Stimulated activated CD4-positive, alpha-beta T cell treated with anti-CD3 and anti-CD28 coated beads, Interleukin-15, amount 100 ng/mL, for 48 hours (primary cell): ENCODE measurements at places on chromosomes 16 and 17.

DNA sequence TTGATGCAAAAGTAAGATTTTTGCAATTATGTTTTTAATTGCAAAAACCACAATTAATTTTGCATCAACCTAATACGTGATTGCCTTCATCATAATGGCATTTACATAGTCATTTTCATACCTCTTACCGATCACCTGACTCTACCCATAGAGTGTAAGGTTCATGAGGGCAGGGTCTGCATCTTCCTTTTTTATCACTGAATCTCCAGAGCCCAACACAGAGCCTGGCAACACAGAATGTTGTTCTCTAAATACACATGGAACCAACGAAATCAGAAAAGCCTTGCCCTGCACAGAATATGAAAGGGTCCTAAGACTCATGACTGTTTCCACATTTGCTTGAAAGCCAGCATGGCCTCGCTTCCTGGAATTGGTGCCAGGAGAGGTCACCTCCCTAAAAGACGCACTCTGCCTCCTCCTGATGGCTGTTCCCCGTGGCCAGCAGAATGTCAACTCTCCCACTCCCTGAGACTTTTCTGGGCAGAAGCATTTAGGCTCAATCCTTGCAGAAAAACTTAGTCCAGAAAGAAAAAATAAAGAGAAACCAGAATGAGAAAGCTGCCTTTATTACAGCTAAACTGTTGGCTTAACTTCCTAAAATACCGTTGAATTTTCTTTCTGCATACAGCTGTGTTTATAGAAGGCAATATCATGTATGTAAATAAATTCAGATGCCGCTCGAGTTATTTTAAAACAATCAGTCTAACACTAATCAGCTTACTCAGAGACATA, 327.8 kb upstream of the MAF start:
- DNase-seq = no peak

GRCh38 chr17:68346448-68346847, 55.2 kb downstream of the ARSG start:
- peak; percentile 62 for DNase-seq

GRCh38 chr17:77420804-77421629, 280.2 kb downstream of the SEC14L1 start:
- no peak for DNase-seq

DNA sequence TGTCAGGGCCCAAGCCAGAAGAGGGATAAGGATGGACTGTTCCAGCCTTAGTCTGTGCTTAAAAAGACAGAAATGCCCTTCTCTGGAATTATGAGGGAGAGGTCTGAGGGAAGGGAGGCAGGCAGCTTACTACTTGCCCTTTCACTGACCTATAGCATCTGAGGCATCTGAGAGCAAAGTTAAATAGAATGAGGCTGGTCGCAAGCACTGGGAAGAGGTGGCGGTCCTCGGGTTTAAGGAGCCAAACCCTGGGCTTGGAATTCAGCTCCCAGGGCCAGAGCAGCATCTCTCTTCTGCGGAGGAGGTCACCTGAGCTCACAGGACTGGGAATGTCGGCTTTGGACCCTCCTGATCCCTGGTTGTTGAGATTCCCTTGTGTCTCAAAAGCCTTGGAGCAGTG, 3.1 kb upstream of the LIMD2 start:
- DNase-seq = no peak

DNA sequence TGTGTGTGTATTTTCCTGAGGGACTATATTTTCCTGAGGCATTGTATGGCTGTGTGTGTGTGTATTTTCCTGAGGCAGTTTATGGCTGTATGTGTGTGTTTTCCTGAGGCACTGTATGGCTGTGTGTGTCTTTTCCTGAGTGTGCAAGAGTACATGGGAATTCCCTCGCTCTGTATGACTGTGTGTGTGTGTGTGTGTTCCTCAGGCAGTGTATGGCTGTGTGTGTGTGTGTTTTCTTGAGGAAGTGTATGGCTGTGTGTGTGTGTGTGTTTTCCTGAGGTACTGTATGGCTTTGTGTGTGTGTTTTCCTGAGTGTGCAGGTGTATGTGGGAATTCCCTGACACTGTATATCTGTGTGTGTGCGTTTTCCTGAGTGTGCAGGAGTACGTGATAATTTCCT, 4.1 kb downstream of the ZNF778 start:
- DNase-seq = no peak

DNA sequence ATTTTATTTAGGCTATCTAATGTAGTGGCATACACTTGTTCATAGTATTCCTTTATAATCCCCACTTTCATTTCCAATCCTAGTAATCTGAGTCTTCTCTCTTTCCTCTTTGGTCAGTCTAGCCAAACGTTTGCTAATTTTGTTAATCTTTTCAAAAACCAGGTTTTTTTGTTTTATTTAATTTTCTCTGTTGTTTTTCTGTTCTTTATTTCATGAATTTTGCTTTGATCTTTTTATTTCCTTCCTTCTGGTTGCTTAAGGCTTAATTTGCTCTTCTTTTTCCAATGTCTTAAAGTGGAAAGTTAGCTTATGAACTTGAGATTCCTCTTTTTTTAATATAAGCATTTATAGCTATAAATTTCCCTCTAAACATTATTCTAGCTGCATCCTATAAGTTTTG, 68.9 kb downstream of the NACA2 start:
- DNase-seq = no peak

DNA sequence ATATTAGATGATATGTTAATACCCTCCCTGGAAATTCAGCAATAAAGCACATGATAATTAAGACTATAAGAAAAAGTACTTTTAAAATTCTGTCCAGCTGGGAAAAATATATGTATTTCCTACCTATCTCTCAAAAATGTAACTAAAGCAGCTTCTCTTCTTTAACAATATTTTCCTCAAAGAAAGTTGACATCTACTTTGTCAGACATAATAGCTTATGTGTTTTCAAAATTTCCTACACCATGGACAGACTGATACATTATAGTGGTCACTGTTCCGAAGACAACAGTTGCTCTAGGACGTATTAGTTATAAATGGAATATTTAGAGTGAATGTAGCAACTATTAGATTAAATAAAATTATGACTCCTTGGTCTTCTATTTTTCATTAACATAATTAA, 131.4 kb upstream of the NACA2 start:
- no peak for DNase-seq
